ENCODE measurements at places on chromosomes 3 and 15.

DNA sequence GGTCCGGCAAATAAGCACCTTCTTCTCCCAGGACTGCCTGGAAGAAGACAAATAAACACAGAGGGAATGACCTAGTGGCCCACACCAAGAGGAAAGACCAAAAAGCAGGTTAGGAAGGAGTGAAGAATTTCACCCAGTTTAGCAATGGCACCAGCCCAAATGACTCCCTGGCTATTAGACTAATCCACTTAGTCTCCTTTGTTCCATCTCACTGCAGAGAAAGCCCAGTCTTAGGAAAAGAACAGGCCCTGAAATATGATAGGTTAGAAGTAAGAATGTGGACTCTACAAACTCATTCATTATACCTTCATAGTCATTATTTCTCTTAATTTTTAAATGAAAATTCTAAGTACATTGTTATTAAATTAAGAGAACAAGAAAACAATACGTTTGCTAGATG, 23.2 kb downstream of the SERPINI2 start:
- DNase-seq = no peak

GRCh38 chr3:13661121-13661520, 112.2 kb downstream of the FBLN2 start:
- no peak for DNase-seq

GRCh38 chr3:144148356-144148755, 176.7 kb downstream of the DIPK2A start:
- no peak for DNase-seq

DNA sequence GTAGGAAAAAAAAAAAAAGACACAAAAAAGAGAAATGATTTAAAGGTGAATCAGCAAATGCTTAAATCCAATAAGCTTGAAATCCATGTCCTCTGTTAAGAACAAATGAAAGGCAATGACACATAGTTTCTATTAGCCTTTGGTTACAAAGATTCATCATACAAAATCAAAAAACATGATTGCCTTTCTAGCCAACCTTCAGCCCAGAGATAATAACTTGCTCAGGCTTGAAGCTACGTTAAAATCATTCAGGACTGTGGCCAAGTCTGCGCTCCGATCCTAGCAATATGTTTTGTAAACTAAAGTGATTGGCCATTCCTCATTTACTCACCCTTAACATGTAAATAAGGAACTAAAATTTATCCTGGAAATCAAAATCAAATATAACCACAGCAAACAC, 556.7 kb downstream of the FGF12 start:
- no peak for DNase-seq

DNA sequence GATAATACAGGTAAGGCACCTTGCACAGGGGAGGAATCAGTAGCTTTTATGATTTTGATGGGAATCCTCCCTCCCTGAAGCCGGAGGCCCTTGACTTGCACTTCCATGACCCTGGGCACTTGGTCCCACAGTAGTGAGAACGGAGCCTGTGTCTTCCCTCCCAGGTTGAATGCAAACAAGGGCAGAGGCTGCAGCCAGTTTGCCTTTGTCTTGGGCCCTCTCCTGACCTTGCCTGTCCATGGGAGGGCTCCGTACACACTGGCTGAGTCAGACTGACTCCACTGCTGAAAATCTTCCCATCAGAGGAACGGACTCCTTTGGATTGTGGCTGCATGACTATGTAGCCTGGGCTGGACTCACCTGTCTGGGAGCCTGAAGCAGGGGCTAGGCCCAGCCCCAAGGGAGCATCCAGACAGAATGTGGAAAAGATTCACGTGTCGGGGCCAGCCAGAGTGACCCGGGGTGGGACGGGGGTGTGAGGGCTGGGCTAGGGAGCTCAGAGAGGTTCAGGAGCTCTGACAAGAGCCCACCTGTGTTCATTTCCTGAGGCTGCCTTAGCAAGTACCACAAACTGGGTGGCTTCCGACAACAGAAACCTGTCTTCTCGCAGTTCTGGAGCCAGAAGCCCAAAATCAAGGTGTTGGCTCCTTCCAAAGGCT, 9.5 kb downstream of the TBC1D21 start:
- DNase-seq = no peak

- no peak for DNase-seq
These were observed 14.9 kb downstream of the ATP13A3 start for GRCh38 chr3:194471863-194472262.

- no peak for DNase-seq
These were observed 9.7 kb downstream of the PLA2G4D start for GRCh38 chr15:42084465-42085235.

DNA sequence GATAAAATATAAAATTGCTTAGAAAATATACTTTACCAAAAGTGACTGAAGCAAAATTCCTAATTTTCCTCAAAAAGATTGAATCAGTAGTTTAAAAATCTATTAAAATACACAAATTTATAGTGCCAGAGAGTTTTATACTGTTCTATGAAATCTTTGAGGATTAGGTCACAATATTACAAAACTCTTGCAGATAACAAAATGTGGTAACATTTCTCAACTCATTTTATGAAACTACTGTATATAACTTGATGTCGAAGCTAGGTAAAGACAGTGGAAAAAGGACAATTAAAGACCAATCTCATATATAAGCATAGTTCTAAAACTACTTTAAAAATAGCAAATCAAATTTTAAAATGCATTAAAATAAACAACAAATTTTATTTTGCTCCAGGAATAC, 15.9 kb downstream of the VEPH1 start:
- no peak for DNase-seq

- no peak for DNase-seq
These were observed 79.2 kb downstream of the CD47 start for GRCh38 chr3:108011616-108012015.

DNA sequence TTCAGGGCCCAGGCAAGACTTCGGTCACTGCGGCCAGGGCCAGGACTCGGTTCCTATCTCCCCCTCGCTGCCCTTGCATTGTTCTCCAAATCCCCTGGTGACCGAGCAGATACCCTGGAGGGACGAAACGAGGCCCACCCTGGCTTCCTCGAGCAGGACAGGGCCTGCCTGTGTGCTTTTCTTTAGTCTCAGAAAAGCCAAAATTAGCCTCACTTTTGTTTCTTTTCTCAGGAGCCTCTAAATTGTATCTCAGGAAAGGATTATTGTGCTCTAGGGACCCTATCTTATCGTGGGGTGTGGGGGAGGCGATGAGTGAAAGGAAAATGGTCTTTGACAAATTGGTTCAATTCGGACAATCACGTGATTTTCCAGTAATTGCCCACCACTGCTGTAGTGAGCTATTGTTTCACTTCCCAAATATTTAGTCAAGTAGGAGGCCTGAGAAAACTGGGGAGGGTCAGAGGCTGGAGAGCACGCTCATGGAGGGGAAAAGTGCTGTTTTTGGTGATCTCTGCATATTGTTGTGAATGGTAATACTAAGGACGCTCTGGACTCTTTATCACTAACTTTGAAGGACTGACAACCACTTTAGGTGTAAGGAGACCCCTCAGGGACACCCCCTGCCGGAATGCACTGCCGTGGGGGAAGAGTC, 61.6 kb downstream of the TMEM44 start:
- no peak for DNase-seq

GRCh38 chr3:127849368-127849767, 27.1 kb upstream of the MGLL start:
- DNase-seq = no peak

- no peak for DNase-seq
These were observed 37.6 kb downstream of the PTPN23 start for GRCh38 chr3:47418167-47419082.

- DNase-seq = no peak
These were observed 111.9 kb downstream of the NR1I2 start for GRCh38 chr3:119893769-119894168.

DNA sequence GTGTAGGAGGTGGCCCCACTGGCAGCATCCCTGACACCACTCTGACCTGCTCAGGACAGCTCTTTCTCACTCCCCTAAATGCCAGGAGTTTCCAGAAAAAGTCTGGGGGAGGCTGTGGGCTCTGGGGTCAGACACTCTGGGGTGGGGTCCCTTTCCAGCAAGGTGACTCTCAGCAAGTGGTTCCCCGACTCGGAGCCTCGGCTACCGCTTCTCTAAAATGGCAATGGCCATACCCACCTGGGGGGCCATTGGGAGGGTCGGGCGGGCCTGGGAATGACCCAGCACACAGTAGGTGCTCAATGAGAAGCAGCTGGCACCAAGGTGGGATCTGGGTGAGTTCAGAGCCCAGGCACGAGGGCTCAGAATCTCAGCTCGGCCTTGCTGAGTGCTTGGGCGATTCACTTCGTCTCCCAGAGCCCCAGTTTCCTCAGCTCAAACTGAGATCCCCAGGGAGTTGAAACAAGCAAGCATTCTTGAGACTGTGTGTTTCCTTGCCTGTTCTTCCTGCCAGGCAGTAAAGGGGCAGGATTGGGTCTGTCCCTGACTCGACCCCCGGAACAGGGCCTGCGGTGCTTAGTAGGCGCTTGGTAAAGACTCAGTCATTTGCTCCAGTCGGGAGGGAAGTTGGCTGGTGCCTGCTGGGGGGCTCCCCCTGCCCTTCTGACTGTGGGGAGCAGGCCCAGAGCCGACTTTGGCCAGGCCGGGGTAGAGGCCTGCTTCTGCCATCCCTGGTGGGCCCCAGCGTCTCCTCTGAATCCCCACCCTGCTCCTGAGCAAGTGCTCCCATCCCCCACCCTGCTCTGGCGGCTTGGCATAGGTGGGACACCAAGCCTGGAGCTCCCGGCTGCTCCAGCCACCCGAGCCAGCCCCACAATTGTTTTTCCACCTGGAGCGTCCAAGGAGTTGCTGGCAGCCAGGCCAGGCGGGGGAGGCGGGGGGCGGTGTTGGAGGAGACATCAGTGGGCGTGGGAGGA, 32.9 kb upstream of the FBLN2 start:
- DNase-seq = no peak

DNA sequence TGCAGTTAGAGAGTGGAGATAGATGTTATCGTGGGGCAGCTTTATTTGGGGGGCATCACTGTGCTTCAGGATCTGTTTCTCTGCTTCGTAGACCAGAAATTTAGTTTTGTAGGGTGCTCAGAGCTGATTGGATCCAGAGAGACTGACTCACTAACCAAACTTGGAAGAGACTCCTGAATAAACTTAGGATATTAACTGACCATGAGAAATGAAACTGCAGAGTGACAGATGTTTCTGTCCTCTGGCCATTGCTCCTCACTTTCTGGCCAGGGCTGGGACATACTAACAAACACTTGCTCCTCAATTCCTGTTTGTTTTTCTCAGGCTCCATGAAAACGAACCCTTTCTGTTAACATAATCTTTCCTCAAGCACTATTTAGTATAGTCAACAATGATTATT, 4.3 kb downstream of the ZNF592 start:
- DNase-seq = no peak

DNA sequence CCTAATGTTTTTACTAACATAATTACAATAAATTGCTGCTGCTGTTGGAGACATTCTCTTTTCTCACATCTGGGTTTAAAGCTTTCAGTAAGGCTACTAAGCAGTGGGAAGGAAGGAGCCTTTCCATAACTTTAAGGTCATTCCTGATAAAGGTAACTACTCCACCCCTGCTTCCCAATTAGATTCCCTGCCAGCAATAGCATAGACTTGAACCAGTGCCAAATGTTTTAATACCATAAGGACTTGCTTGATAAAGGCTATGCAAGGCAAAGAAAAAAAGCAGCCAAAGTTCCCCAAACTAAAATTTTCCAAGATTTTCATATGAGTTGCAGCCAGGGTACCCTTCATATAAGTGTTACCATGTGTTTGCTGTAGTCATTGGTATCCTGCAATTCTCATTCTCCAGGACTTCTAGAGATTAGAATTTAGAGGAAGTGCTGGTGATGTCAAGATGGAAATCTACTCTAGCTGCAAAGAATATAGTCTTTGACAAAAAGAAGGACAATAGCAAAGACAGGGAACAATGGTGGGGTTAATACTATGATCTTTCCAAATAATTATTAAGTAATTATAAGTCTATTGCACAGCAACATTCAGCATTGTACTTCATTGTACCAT, 106.1 kb downstream of the FILIP1L start:
- no peak for DNase-seq

GRCh38 chr3:29026286-29026685, 254.6 kb upstream of the RBMS3 start:
- no peak for DNase-seq

DNA sequence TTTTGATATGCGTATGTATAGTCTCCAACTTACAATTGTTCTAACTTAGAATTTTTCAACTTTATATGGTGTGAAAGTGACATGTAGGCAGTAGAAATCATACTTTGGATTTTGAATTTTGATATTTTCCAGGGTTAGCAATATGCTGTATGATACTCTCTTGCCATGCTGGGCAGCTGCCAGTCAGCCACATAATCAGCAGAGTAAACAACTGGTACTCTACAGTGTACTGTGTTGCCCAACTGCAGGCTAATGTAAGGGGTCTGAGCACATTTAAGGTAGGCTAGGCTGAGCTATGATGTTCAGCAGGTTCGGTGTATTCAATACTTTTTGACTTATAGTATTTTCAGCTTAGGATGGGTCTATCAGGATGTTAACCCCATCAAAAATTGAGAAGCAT, 52.0 kb upstream of the RYK start:
- no peak for DNase-seq
